Mucosa of gallbladder (tissue), 1 donor: ENCODE measurements at places on chromosomes 16 and 17.

GRCh38 chr17:39605492-39606433, 2.0 kb downstream of the NEUROD2 start:
- DNase-seq: no peak

DNA sequence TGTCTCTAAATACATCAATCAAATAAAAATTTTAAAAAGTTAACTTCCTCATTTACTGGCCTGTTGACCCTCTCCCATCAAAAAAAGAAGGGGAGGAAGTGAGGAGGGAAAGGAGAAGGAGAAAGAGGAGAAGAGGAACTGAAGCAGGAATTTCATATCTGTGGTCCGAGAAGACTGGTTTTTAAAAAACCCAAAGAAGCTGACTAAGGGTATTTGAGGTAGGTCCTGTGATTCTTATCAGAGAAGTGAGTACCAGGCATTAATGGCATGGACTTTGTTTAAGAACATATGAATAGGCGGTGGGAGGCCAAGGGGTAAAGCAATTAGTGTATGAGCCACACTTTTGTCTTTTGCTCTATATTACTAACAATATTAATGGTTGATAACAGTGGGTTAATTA, 2.0 kb downstream of the SLC46A1 start:
- DNase-seq: no peak

DNA sequence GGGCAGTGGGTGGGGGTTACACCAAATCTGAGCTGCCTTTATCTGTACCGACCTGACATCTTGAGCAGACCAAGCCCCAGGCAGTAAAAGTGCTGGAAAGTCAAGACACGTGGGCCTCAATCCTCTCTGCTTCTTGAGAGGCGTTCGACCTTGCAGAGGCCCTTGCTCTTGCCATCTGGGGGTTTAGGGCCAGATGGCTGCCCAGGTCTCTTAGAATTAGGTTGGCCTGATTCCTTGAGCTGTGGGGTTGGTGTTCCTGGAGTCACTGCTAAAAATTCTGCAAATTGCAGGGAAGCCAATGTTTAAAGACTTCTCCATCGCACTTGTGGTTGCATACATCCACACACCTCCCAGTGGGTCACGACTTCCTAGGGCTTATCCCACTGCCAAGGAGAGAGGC, 238.2 kb upstream of the ASIC2 start:
- no peak for DNase-seq

DNA sequence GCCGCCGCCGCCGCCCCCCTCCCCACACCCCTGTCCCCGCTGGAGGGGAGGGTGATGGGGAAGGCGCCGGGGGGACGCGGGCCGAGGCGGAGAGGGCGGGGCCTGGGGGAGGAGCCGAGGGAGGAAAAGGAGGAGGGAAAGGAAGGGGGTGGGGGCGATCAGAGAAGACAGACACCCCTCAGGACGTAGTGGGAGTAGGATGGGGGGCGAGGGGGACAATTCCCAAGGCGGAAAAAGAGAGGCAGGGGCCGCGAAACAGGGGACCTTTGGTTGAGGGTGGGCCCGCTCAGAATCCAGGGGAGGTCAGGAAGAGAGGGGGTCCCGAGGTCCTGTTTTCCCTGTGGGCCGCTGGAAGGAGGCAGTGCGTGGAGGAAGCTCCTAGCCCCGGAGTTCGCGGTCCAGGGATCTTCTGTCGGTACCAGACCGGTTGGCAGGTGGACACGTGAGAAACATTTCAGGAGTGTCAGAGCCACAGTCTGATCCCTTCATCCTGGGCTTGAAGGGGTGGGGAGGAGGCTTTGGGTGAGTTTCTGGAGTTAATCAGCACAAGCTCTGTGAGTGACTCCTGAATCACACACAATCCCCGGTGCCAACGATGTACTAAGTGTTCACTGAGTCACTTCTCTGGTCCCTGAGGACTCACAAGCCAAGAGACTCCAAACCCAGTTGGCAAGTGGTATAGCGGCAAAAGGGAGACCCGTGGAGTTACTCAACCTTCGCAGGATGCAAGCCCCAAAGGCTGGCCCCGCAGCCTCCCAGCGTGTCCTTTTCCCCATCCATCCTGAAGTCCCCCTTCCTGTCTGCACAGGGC, at the start of gene XYLT1:
XYLT1 (minus strand) TSS at position 53 of the 811 bp plus-strand sequence. CDS start 164 bp downstream, outside the sequence.
- no peak for DNase-seq

GRCh38 chr17:43599835-43600234, 53.7 kb upstream of the ETV4 start:
- peak; percentile 28 for DNase-seq

DNA sequence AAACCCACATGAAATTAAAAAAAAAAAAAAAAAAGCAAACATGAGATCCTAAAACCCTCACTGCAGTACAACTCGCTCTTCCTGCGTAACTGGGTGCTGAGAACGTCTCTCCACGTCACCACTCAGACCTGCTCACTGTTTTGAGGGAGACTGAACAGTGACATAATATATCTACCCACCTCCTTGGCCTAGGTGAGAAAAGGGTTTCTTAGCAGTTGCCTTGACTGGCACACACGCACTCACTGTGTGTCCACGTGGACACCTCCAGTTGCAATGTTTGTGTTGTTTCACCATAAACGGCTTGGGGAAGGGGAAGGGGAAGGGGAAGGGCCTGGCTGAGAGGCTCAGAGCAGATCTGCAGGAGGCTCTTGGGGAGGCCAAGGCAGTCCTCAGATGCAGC, 32.0 kb downstream of the FANCA start:
- DNase-seq: no peak

GRCh38 chr17:40355123-40355803, 9.3 kb downstream of the GJD3 start:
- DNase-seq: peak; percentile 69

DNA sequence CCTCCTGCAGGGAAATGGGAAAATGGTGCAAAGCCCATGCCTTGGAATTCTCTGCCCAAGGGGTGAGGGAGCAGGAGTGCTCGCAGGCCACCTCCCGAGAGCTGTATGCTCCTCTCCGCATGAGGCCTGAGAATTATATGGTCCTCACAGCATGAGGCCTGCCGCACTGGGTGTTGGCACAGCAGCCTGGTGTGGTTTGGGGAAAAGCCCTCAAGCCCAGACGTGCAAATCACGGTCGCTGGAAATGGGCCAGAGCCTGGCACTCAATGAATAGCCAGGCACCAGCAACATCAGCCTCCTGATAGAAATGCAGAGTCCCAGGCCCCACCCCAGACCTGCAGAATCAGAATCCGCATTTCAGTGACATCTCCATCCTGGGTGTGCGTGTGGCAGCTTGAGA, 156.4 kb upstream of the FOXF1 start:
- no peak for DNase-seq

- DNase-seq: no peak
Observed at GRCh38 chr16:24917891-24918290, 72.1 kb downstream of the SLC5A11 start.

- DNase-seq: no peak
Observed at GRCh38 chr17:75262112-75262606, 480 bp downstream of the MRPS7 start.

GRCh38 chr17:65100316-65101140, 36.6 kb upstream of the RGS9 start:
- peak; percentile 85 for DNase-seq

GRCh38 chr17:80223142-80223815, 3.1 kb downstream of the SLC26A11 start:
- DNase-seq: no peak

GRCh38 chr16:83579436-83579835, 228.3 kb upstream of the HSBP1 start:
- DNase-seq: no peak

- DNase-seq: no peak
Observed at GRCh38 chr16:4325253-4325758, 9.4 kb downstream of the GLIS2 start.

- DNase-seq: peak; percentile 79
Observed at GRCh38 chr17:78957128-78957527, 22.6 kb downstream of the LGALS3BP start.

- no peak for DNase-seq
Observed at GRCh38 chr17:77933777-77934398, 24.6 kb upstream of the TNRC6C start.
